Activated CD4-positive, alpha-beta T cell treated with anti-CD3 and anti-CD28 coated beads, Interleukin-2, amount 50 U/mL, for 1 hour (primary cell): ENCODE measurements at places on chromosomes 4 and X.

DNA sequence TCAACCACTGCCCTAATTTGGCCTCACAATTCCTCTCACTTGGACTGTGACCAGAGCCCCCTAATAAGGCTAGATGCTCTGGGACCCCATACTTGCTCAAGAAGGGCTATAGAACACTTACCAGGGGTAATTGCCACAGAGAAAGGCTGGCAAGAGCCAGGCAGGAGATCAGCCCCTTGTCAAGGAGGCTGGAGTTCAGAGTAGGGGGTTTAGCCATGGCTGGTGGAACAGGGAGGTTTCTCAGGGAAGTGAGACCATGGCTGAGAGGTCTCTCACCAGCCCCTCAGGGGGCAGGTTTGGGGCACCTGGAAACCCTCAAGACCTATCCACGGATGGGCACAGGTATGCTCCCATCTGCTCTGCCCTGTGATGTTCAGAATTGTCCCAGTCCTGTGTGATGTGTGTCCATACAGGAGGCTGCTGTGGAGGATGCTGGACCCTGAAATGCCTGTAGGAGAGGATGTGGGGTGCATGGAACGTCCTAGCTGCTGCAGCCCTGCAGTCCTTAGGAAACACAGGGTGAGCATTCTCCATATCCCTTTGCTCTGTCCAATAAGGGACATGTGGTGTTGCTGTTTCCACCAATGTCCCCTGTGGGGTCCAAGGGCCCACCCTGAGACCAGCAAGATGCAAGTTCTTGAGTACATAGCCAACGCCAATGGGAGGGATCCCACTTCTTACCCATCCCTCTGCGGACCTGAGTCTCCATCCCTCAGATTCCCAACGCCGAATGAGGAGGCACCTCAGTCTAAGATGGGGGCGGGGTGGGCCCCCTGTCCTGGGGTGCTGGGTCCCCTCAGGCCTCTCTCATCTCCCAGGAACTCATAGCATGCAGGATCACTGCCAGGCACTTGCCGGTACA is 16.4 kb upstream of the HSFX1 start:
- no peak for DNase-seq

- DNase-seq = no peak
These were observed 38.6 kb upstream of the NAP1L5 start for GRCh38 chr4:88736264-88736663.

DNA sequence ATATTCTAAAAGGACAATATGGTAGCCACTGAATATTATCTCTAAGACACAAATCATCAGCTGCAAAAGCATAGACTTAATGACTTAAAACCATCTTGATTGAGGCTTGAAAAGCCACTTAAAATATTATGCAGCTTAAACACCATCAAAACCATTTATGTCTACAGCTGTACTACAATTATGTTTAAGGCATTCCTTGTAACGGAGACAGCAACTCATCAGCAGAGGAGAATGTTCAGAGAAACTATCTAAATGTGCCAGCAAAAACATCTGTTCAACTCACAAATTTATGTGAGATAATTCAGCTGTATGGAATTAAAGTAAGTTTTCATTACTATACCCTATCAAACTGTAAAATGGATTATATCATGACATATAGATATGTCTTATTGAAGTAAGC is 147.9 kb upstream of the CTSO start:
- no peak for DNase-seq

GRCh38 chr4:73662709-73663546 is 42.7 kb upstream of the RASSF6 start:
- no peak for DNase-seq

- DNase-seq = no peak
These were observed 282.4 kb downstream of the ANK2 start for GRCh38 chr4:113331811-113332210.

DNA sequence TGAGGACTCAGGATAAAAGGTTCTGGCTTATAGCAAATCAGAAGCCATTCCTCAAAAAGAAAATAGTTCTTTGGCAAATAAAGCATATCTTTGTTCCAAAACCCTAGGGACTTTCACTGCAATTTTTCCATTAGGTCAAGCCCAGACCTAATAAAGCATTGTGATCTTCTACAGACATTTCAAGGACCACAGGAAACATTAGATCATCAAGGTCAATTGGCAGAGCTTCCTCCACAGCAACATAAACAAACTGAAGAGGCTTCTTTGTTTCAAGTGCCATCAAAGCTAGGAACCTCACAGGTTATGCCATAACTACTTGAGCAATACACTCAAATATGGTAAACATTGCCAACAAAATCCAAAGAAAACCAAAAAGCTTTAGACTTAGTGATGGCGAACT is 144.9 kb downstream of the ANXA5 start:
- DNase-seq = no peak

- DNase-seq = no peak
These were observed 8.7 kb downstream of the RPGR start for GRCh38 chrX:38318606-38319005.

DNA sequence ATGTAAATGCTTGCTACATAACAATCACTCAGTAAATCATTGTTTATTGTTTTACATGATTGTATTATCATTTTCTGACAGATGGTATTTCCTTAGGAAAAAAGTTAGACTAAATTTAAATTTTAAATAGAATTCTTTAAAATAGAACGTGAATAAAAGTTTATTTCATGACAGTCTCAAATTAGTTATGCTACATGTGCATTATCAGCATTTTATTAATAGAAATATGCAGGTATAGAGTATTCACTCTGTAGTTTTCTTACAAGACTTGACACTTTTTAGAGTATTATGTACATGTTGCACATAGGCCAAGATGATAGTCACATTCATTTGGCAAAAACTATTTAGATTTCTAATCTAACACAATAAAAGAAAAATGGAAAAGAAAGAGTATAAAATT is 213.3 kb upstream of the SPRY1 start:
- no peak for DNase-seq

GRCh38 chrX:72258174-72258573 is 18.9 kb downstream of the RPS4X start:
- DNase-seq = no peak

DNA sequence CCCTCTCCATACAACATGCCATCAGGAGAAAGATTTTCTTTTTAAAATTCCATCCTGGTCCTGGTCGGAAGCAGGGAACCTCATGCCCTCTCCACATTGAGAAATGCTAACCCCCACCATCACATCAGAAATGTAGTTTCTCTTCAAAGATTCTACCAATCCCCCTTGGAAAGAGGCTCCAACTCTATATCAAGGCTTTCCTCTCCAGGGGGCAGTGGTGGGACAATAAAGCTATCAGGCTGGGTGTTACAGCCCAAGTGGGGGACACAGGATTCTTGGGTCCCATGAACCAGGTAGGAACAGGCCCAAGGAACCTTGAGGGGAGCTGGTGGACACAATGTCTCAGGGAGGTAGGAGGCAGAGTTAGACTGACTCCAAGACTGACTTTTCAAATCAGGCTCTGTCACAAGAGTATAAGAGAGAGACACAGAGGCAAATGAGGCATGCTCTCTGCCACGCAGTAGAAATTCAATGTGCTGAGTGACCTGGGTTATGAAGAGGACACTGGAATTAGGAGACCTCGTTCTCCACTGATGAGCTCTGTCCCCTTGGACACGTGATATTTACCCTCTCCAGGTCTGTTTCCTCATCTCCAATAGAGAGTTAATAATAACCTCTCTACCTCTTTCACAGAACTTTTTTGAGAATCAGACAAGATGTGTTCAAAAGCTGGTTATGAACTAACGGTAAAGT is 4.5 kb downstream of the GJB1 start:
- DNase-seq = no peak

DNA sequence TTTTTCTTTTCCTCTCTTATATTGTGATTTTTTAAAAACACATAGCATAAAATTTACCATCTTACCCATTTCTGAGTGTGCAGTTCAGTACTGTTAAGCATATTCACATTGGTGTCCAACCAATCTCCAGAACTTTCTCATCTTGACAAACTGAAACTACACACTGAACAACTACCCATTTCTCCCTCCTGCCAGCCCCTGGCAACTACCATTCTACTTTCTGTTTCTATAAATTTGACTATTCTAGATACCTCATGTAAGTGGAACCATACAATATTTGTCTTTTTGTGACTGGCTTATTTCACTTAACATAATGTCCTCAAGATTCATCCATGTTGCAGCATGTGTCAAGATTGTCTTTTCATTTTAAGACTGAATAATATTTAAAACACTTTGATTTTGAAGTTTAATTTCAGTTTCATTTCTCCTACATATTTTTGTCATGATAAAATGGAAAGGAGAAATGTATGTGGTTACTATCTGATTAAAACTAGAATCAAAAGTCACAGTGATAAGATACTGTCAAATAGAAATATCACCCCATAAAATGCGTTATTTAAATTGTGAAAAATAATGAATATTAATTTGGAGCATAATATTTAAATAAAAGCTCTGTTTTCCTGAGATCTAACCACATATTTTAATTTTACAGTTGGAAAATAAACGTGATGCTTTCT is 122.8 kb downstream of the DIPK2B start:
- DNase-seq = no peak

DNA sequence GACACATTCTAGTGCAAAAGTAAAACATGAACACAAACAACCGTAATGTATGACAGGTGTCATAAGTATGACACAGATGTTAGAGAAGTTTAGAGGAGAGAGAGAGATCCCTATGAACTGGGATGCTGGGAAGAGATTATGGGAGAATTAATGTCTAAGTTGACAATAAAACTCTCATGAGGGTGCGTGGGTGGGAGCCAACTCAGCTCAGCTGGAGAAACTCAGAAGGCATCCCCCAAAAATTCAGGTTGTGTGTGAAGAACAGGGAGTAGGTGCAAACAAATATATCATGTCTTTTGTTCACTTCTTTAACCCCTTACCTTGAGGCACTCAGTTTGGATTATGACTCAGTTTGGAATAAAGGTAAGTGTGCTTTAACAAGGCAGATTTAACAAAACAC is 484.1 kb downstream of the INPP4B start:
- no peak for DNase-seq

DNA sequence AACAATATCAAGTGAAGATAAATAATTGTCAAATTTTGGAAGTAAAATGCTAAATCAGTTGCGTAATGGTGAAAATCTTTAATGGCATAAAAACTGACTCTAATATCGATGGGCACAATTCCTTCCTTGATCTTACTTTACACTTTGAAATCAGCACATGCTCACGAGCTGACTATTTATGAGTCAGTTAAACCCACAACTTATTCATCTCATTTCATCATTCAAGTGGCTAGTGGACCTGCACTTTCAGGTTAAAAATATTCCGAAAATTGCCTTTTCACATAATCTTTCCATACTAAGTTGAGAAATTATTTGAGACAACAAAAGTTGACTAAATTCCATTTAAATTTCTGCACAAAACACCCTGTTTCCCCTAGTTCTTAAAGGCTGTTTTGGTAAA is 582.1 kb upstream of the TENM3 start:
- DNase-seq = no peak

- no peak for DNase-seq
These were observed 1.0 kb upstream of the EDA start for GRCh38 chrX:69614886-69615285.

- no peak for DNase-seq
These were observed at the start of gene TMPRSS11F for GRCh38 chr4:68129793-68130192. TMPRSS11F (minus strand) TSS chr4:68129869; CDS start chr4:68129820, 49 bp downstream.

DNA sequence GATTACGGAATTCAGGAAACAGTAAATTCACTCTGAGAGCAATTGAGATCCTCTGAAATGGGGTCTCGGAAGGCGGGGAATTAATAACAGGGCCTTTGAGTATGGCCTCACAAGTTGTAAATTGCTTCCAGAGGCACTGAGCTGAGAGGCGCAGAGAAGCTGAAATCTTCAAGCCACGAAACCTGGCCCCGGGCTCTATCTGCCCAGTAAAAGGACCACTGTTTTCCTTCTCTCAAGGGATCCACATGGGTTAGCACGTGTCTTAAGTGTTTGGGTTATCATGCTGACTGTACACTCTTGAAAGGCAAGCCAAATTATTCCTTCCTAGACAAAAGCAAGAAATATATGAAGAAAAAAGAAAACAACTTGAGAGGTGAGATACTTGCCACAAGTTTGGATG is 1012.9 kb upstream of the FTHL17 start:
- DNase-seq = no peak

DNA sequence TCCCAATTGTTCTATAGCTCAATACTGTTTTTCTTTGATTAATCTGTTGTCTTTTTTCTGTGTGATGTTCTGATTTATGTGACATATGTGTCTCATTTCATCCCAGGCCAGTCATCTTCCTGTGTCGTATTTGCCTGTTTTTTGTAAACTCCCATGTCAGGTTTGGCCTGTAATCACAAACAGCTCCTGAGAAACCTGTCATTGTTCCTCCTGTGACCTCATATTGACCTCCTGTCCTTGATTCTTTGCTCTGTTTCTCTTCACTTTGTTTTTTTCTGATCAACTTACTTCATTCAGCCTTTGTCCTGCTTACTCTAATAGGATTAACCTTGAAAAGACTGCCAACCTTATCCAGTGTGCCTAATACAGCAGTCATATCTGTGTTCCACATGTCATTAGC is 438.3 kb downstream of the CFAP47 start:
- no peak for DNase-seq

DNA sequence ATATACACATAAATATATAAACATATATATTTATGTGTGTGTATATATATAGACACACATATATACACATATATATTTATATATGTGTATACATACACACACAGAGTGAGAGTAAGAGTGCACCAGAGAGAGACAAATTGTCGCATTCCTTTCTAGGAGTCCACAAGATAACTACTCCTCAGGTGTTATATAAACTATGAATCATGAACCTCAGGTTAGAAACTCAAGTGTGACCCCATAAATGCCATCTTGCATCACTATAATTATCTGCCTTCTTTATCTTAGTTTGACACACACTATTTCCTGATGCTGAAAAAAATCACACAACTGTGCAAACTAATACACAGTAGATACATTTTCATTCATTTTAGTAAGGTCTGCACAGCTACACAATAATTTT is 135.2 kb downstream of the PPARGC1A start:
- DNase-seq = no peak

DNA sequence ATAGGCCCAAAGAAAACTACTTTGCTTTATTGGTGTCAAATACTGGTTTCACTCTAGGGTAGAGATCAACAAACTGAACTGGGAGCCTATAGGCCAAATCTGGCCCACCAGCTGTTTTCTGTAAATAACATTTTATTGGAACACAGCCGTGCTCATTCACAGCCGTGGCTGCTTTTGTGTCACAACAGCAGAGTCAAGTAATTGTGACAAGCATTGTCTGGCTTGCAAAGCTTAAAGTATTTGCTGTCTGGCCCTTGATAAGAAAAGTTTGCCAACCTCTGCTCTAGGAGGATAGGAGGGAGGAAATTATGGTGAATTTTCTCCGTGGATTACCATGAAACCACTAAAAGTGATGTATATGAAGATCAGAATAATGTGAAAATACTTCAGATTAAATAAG is 53.4 kb downstream of the GPAT3 start:
- DNase-seq = no peak

- DNase-seq = no peak
These were observed 21.1 kb downstream of the KLHL5 start for GRCh38 chr4:39083164-39083563.

- no peak for DNase-seq
These were observed 11.4 kb downstream of the RNF175 start for GRCh38 chr4:153748378-153748777.
